ENCODE measurements at places on chromosomes 12 and 14. TPM values are rescaled to one million over a fixed set of nuclear protein-coding genes. Genes with fewer than 3 reads are reported as not detected.

DNA sequence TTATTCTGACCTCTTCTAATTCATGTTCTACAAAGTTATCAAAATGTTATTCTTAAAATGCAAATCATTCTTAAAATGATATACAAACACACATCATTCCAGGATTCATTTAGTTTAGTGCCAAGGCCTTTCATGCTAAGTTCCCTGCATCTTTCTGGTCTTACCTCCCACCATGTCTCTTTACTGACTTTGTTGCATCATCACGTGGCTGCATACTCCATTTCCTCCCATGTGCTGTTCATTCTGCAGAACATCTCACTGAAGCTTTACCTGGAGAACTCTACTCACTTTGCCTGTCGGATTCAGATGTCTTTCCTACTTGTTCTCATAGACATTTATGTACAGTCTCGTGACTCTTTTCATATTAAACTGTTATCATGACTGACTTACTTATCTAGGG is 278.1 kb downstream of the RAD51B start:
- DNase-seq: no peak

DNA sequence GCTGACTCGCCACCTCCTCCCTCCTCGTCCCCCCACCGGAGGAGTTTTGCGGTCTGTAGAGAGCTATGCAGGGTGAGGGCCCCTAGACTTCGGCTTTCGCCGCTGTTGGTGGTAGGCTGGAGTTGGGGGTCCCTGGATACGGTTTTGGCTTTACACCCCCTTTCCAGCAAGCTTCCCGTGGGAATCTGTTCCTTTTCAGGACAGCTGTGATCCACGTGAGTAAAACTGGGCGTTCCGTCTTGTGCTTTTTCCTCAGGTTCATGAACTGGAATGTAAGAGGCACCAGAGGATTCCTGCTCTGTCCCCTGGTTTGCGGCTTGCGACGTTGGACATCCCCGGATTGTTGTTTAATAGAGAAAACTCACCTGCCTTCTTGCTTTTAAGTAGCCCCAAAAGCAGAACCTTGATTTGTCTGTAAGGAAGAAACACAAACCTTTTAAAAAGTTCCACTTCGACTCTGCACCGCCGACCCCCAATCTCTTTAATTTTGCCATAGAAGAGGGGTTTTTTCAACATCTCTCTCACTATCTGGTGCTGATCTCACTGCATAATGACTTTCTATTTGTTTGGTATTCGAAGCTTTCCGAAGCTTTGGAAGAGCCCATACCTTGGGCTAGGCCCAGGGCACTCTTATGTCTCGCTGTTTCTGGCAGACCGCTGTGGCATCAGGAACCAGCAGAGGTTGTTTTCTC is 490 bp downstream of the PRORP start:
- DNase-seq: no peak

The RAB2B gene
- 30.7 TPM for total RNA-seq

- peak; percentile 99 for DNase-seq
Measured at GRCh38 chr14:103333754-103334643, at the start of gene EIF5. EIF5 (plus strand) TSS chr14:103334237; CDS start chr14:103335861, 1,624 bp downstream.

GRCh38 chr14:61438036-61438435 is 116.7 kb downstream of the PRKCH start:
- no peak for DNase-seq

DNA sequence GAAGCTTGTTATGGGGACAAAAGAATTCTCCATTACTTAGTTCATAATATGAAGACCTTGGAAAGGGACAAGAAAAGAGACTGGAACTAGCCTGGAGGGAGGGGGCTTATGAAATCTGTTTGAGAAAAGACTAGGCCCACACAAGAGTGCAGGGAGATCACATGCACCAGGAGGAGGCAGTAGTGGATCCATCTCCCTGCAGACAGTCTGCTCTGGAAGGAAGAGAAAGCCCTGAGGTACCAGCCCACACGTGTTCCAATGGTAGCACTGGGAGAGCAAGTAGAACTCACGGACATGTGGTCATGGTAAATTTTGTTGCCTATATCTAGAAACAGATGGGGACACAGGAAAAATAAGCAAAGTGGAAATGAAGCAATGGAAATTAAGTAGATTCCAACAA is 445.4 kb downstream of the SOX5 start:
- no peak for DNase-seq

The SMIM41 gene
- 4.3 TPM for total RNA-seq

The LRRIQ1 gene
- 10.6 TPM for total RNA-seq

DNA sequence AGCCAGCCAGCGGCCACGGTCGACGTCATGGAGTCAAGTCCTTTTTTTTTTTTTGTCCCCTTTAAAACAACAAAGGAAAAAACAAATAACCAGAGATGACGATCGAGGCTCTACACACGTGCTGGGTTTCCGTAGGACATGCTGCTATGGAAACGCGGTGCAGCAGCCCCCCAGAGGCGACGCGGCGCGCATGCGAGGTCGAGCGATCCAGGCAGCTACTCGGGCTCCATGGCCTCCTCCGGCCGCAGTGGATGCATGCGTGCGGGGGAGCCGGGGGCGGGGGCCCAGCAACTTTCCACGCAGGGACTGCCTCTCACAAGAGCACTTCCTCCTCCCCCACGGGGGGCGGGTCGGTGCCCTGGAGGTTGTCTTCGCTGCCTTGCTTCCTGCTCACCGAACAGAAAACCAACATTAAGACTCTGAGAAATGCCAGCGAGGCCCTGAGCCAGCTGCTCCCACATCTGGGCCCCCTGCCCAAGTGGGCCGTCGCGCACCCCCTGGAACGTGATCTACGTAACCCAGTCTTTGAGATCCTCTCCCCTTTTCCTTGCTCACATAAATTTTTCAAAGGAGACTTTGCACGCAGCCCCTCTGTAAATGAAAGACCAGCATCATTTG is 30.7 kb downstream of the P2RX4 start:
- peak; percentile 83 for DNase-seq

The RHEBL1 gene
- total RNA-seq: 1.5 TPM

DNA sequence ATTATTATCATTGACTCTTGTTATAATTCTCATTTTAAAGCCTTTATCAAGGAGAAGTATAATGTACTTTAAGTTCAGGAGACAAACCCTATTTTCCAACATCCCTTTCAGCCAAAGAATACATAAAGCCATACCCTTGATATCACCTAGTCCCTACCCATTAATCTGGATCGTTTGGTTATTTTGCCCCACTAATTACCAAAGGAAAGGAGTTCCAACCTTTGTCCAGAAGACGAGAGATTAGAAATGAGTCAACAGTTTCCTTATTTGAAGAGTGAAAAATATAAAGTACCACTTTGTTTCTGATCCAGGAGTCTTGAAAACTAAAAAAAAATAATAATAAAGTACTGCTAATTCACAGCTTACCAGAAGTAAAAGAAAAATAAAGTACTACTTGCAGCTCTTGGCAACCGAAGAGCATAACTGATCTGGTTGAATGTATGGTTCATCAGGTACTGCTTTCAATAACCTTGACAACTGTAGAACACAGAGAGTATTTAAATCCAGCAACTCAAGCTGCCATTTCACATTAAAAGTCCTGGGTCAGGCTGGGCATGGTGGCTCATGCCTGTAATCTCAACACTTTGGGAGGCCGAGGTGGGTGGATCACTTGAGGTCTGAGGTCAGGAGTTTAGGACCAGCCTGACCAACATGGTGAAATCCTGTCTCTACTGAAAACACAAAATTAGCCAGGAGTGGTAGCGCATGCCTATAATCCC is 33.7 kb downstream of the LIMA1 start:
- DNase-seq: no peak

The MYO1H gene
- 0.30 TPM for total RNA-seq

DNA sequence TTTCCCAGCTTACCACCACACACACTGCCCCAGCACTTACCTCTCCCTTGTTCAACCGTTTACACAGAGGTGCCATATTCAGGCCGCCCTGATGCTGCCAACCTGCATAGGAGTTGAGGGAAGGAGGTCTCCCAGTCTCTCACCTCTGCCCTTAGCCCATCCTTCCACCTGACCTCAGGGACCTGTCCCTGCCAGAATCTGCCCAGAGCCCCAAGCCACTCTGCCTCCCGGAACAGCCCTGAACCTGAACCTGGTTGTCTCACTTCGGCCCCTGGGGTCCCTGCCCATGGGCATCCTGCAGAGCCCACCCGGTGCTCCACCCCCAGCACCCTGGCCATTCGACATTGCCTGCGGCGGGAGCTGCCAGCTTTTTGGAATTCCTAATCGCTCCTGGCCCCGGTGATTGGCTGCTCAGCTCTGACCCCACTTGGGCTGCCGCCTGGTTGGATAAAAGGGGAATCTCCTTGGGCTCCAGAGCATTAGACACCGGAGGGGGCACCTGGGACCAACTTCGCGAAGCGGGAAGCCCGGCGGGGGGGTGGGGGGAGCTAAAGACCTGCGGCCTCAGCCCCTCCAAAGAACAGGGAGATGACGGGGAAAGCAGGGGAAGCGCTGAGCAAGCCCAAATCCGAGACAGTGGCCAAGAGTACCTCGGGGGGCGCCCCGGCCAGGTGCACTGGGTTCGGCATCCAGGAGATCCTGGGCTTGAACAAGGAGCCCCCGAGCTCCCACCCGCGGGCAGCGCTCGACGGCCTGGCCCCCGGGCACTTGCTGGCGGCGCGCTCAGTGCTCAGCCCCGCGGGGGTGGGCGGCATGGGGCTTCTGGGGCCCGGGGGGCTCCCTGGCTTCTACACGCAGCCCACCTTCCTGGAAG is at the start of gene VSX2:
TSS of gene VSX2 (plus strand) at position 476 of the 874 bp plus-strand sequence. CDS start at position 589, 113 bp downstream.
- no peak for DNase-seq

The TMEM121 gene
- total RNA-seq: 3.0 TPM

The IL26 gene
- total RNA-seq: not detected

DNA sequence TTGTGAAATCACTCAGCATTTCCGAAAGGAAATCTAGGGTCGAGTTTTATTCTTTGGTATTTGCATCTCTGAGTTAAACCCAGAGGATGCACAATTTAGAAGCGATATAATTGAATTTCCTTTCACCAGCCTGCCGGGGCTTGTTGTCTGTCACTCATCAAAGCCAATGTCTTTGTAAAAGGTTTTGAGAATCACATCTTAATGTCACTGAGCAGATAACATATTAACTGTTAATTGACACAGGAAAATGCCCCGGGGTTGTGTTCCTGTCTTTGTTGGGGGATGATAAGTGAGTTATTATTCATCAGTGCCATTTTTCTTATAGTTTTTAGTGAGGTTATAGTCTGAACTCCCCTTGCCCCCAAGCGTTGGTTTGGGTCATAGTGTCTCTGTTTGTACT is 73.4 kb downstream of the DUSP6 start:
- no peak for DNase-seq

- no peak for DNase-seq
Measured at GRCh38 chr12:3005736-3006135, 46.5 kb downstream of the TEAD4 start.

The CS gene
- total RNA-seq: 175 TPM

GRCh38 chr12:121713793-121714192 is 1.2 kb downstream of the TMEM120B start:
- DNase-seq: no peak

DNA sequence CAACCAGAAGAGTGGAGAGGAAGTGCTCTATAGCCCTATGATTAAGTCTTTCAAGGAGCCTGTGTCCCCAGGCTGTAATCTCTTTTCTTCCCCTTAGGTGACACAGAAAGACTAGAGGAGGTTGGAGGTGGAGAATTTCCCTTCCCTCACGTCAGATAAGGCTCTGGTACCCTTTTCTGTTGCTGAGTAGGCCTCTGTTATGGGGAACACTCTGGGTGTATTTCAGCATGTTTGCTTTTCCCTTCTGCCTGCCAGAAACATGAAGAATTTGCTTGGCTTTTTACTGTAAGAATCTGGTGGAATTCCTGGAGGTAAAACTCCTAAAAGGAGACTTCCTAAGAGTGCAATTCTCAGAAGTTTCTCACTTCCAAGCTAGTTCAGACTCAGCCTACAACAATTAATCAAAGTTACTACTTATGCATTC is 58.3 kb downstream of the SIX1 start:
- no peak for DNase-seq

GRCh38 chr12:40312982-40313576 is 88.3 kb downstream of the LRRK2 start:
- DNase-seq: no peak

DNA sequence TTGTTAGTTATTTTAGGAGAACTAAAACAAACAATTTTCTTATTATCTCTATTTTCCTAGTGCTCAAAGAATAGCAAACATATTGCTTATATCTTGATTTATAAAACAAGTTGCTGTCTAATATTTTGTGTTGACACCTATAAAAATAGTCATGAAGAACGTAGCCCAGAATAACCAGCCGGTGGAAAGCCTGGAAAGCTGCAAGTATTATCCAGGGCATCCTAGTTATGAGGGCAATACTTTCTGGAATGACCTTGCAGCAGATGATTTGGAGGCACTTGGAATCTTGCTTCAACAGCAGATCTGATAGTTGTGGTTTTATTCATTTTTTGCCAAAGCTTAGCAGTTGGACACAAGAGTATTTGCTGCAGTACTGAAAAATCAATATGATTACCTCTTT is 948.7 kb downstream of the LRFN5 start:
- DNase-seq: no peak

DNA sequence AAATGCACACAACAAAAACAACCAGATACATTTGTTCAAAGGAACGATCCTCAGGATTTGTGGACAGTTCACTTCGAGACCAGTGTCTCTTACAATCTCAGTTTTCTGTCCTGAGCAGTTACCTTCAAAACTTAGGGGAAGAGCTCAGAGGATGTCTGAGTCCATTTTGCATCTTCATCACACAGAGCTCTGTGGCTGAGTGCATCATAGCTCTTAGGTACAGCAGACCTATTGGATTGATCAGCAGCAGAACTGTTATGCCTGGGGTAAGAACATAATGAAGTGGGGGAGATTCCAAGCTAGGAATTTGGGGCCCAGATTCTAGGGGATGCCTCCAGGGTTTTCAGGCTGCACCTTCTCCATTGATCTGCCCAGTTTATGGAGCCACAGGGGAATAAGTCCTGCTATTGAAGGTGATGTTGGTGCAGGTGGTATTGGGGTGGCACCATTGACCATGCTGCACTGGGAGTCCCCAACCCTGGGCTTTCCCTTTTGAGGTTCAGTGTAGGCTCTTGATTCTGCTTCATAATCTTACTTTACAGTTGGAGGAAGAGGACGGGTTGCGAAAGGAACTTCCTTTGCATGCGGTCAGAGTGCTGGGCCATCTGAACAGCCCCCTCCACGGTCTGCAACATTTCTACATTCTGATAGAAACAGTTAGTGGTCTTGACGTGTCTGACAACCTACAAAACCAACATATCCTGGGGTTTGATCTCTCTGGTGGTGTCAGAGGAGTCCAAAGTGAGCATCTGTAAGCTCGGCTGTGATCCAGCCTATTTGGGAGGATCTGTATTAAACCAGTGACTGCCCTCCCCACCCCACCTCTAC is 112.8 kb downstream of the CHST11 start:
- peak; percentile 51 for DNase-seq

The CLEC9A gene
- 0.30 TPM for total RNA-seq

DNA sequence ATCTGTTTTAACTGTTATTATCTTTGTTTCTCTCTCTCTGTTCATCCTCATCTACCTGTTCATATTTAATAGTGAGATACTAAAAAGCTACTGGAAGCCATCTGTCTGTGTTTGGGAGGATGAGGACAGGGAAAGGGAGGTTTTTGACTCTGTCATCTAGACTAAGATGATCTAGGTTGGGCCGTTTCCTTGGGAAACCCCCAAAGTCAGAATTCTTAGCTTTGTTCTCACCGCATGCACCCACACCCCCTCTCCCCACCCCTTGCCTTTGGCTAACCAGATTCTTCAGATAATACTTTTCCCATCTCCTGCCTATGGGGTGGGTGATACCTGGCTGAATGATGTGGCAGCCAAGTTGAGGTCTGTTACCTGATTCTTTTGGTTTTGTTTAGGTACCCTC is 73.0 kb downstream of the PRICKLE1 start:
- no peak for DNase-seq

The TXNRD1 gene
- 144 TPM for total RNA-seq

- no peak for DNase-seq
Measured at GRCh38 chr14:89258728-89259273, 158.2 kb downstream of the FOXN3 start.

The KERA gene
- total RNA-seq: not detected

- no peak for DNase-seq
Measured at GRCh38 chr12:48165089-48165981, 8.0 kb upstream of the ASB8 start.

The CLEC14A gene
- total RNA-seq: 57.0 TPM

Measured in lower lobe of right lung (tissue), 2 donors.